ENCODE measurements at places on chromosomes 1 and 21. TPM values are rescaled to one million over a fixed set of nuclear protein-coding genes. Genes with fewer than 3 reads are reported as not detected.

DNA sequence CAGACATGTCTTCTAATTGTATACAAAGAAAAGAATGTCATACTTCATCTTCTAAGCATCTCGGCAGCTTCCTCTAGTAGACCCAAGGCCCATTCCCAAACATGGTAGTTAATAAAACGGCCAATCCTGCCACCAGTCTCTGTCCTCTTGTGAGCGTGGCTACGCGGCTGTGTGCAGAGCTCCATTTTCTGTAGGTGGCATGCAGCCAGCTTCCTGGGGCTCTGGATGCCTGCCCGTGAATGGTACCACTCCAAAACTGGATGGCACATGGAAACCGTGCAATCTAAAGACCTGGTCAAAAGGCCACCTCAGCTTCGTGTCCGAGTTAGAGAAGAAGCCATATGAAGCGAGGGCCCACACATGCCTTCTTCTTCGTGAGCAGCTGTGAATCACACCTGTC is 110.7 kb downstream of the SIPA1L2 start:
- DNase-seq: no peak

NUP210L gene
- total RNA-seq: 0.11 TPM

- DNase-seq: no peak
Observed at GRCh38 chr1:30242722-30243457, 480.5 kb downstream of the MATN1 start.

PARS2 gene
- total RNA-seq: 3.2 TPM

YY1AP1 gene
- total RNA-seq: 25.3 TPM

ZNF648 gene
- total RNA-seq: not detected

NEXN gene
- total RNA-seq: 4.4 TPM

TOE1 gene
- total RNA-seq: 29.0 TPM

- no peak for DNase-seq
Observed at GRCh38 chr1:115495625-115496024, 146.1 kb upstream of the VANGL1 start.

- DNase-seq: no peak
Observed at GRCh38 chr1:152052606-152053005, 15.8 kb upstream of the S100A11 start.

GRCh38 chr1:5765997-5766913 is 226.0 kb downstream of the NPHP4 start:
- DNase-seq: no peak

- DNase-seq: no peak
Observed at GRCh38 chr1:17927952-17928351, 172.8 kb downstream of the ACTL8 start.

GRCh38 chr1:177383715-177384114 is 213.0 kb downstream of the BRINP2 start:
- DNase-seq: no peak

NGF gene
- not detected for total RNA-seq

GRCh38 chr1:151992303-151993083 is 1.2 kb downstream of the S100A10 start:
- DNase-seq: no peak
